ENCODE measurements at places on chromosomes 2 and 18.

- no peak for DNase-seq
These were observed 20.9 kb downstream of the NCK2 start for GRCh38 chr2:105765415-105766299.

DNA sequence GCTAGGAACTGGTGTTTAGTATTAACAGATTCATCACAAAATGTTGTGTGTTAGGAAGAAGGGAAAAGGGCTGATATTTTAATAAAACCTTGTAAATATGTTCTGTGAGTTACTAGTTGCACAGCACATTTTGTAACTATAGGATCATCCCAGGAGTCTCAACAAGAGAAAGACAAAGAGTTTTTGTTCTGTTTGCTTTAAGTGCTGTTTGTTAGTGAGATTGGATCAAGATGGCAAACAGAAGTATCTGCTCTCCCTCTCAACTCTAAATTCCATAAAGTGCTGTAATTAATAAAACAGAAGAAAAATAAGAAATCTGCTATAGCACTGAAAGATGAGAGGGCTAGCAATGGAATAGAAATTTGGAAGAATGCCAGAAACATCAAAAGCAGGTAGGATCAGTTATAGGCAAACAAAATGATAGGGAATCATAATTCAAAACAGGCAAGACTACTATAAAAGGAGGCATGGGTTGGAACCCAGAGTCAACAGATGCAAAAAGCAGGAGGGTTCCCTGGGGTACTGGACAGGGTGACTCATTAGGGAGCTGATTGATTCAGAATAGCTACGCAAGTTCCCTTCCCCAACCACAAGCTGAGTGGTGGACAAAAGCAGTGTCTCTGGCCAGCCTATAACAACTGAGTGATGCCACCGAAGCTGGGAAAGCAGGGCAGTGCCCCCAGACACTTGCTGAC, 75.8 kb downstream of the DYNC1I2 start:
- DNase-seq: no peak

GRCh38 chr2:171247741-171248662, 87.3 kb upstream of the TLK1 start:
- peak; percentile 71 for DNase-seq

- no peak for DNase-seq
These were observed 28.1 kb downstream of the CAVIN2 start for GRCh38 chr2:191818725-191819350.

- peak; percentile 68 for DNase-seq
These were observed 59.6 kb downstream of the CHRNA1 start for GRCh38 chr2:174704642-174705041.

DNA sequence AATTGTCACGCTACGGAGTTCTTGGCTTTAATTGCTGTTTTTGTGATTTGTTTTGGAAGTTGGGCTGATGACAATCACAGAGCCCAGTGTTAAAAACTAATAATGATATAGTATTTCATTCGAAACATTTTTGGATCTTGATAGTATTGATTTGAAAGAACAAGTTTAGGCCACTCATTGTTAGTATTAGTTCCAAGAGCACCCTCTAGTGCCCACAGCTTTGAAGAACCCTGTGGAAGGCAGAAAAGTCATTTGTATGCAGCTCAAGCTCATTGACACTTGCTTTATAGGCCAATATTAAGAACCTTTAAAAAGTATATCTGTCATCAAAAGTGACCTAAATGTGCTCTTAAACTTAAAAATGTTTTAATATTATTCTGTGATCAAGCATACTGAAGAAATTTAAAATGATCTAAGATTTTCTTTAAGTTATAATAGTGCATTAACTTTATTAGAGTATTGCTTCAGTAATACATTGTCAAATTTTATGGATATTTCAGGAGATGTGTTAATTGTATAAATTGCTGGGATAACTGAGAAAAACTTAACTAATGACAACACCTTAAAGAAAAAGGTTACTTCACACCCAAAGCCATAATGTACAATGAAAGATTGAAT, 191.0 kb downstream of the GRB14 start:
- DNase-seq: peak; percentile 35

DNA sequence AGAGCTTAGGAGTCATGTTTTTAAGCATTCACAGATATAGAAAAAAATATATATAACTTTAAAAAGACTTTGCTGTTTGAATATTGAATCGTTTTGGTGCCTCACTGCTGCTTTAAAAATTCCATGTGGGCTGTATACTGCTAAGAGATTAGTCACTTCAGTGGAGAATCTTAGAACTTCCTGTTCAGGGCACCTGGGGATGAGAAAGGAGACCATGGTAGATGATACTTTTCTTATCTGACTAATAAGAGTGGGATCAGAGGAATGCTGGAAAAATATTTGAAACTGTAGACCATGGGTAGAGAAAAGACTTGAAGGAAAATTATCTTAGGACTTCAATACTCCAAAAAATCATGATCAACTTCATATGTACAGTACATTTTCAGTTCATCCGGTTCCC, 442.2 kb upstream of the SETBP1 start:
- DNase-seq: no peak

GRCh38 chr2:46735108-46735691, 180.4 kb downstream of the MCFD2 start:
- no peak for DNase-seq

GRCh38 chr2:133561045-133561852, 7.0 kb downstream of the NCKAP5 start:
- peak; percentile 29 for DNase-seq

GRCh38 chr2:65530547-65531320, 98.3 kb upstream of the SPRED2 start:
- DNase-seq: no peak

- DNase-seq: no peak
These were observed 813.0 kb upstream of the ID2 start for GRCh38 chr2:7868836-7869235.

DNA sequence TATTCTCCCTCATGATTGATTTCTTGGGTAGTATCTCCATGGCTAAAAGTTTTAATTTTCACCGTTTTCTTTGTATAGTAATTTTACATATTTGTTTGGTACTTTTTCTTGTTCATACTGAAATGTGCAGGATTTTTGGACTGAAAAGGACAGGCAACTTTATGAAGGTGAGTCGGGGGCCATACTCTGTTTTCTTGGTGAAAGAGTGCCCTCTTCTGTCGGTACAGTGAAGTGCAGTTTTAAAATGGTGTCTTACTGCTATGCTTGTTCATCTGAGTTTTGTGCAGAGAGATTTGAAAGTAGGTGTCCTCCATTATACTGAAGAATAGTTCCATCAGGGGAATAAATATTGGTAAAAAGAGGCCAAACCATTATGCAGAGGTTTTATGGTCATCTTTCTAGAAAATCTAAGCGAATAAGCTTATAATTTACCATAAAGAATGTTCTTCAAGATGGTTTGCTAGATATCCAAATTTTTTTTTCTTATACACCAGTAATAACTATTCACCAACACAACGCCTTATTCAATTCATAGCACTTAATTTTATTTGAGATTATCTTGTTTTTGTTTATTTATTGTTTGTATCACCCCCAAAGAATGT, 8.7 kb upstream of the SERPINB13 start:
- peak; percentile 63 for DNase-seq

DNA sequence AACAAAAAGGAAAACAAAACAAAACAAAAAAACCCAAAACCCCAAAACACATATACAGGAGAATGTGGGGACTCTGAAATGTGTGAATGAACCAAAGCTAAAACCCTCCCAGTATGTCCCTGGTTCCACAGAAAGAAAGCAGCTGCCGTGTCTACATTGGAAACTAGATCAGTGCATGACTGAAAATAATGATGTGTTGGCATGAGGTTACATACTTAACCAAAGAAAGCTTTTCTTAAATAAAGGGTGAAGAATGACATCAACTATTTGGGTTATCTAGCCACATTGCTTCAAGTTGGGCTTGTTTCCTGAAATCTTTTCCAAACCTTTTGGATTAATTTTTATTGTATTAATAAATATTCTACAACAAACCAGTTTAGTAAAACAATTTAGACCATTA, 91.9 kb upstream of the FN1 start:
- no peak for DNase-seq

DNA sequence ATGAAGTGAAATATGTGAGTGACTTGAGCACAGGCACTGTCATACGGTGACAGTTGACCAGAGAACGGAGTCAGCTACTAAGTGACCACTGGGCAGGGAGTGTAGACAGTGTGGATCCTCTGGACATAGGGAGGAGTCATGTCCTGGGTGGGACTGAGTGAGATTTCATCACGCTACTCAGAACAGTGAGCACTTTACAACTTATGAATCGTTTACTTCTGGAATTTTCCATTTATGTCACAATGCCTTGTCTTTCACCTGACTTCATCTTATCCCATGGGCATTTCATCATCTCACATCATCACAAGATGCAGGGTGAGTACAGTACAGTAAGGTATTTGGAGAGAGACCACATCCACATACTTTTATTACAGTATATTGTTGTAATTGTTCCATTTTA, 29.0 kb downstream of the PTPRM start:
- DNase-seq: no peak

- no peak for DNase-seq
These were observed 80.7 kb downstream of the SLC39A10 start for GRCh38 chr2:195737511-195738325.

DNA sequence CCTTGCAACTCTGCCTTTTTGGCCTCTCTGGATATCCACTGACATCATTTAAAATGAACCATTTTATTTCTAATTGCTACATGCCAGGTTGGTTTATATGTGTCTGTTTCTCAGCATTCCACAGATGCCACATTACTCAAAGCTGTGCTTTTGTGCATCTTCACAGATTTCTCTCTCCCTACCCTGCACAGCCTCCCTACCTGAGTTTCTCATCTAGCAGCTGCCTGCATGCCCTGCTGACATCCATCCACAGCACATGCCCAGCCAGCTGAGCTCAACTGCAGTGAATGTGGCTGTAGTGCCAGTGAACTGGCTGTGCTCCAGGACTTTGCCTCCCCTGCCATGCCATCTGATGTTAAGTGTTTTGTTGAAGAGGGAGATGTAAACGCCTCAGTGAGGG, 44.5 kb downstream of the PKP4 start:
- no peak for DNase-seq

DNA sequence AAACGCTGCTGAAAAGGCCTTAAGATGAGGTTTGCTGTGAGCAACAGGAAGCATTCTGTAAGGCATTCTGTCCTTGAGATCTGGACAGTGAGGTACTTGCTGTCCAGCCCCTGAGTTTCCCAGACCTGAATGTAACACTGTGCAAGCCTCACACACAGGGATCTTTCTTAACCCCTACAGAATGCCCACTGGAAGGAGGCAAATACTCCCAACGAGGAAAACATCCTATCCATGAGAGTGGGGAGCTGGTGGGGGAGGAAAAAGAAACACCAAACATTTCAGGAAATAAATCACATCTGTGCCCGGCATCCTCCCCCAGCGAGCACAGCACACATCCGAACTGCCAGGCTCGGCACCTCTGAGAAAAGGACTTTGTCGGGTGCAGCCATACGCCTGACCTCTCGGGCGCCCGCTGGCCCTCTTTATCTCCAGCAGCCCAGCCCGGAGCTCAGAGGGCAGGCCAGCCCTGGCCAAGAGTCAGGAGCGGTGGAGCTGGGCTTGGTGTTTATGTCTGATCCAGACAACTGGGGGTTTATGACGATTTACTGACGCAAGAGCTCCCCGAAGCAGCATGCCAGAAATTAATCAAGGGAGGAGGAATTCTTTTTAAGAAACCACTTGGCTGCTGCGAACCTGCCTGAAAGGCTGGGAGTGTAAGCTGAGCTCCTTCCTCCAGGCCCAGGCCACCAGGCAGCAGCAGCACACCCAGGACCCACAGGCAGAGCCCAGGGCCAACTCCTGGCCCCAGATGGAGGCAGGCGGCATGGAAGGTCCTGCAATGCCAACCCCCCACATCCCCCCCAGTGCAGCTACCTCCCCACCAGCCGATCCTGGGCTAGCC, 72.2 kb downstream of the HDAC4 start:
- no peak for DNase-seq

GRCh38 chr2:170576296-170576695, 138.8 kb upstream of the SP5 start:
- no peak for DNase-seq

DNA sequence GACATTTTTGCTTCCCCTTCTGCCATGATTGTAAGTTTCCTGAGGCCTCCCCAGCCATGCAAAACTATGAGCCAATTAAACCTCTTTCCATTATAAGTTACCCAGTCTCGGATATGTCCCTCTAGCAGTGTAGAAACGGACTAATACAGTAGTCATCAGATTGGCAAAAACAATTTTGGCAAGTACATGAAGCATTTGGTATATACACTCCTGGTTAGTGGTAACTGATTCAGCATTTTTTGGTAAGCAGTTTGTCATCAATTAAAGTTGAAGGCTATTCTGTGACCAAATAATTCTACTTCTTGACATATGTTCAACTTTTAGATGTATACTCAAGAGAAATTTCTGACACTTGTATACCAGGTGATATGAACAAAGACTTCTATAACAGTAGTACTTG, 190.5 kb upstream of the STON1 start:
- DNase-seq: no peak

GRCh38 chr18:78106946-78107345, 857.3 kb downstream of the GALR1 start:
- DNase-seq: no peak

DNA sequence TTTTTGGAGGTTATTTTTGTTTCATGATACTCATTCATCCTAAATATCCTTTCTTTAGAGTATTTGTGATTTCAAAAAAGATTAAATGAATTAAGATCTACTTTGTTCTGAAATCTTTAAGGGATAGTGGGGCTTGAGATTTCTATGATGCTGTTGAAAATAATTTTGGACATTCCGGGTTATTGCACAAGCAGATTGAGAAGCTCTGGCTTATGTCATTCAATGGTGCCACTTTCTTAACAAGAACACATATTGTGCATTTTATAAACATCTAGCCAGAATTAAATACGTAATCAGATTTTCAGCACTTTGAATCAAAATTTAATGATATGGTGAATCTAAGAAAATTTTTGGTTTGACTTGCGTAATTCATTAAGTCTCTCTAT, 207.7 kb upstream of the COL3A1 start:
- DNase-seq: no peak

- DNase-seq: no peak
These were observed 483.4 kb downstream of the RNF144A start for GRCh38 chr2:7400628-7401027.

- no peak for DNase-seq
These were observed 14.0 kb upstream of the DNER start for GRCh38 chr2:229728370-229728769.

DNA sequence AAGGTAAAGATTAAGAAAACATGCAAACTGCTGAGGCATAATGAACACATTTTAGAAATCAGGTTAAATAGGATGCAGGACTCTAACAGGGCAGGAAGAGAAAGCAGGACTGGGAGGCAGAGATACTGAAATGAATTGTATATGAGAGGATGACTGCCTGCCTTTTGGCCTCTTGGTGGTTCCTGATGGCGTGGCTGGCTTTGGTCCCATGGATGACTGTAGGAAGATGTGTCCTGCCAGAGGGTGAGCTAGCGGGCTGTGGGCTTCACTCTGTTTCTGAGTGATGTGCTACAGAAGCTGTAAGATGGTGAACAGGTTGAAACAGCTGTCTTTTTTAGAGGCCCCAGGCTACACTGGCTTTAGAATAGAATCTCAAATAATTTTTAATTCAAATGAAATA, 517.0 kb downstream of the SLC4A3 start:
- DNase-seq: no peak

All from AML-193 (cell line).